Hematopoietic multipotent progenitor cell treated with erythropoietin and hydrocortisone succinate and interleukin-3 and kit ligand, for 17 days (in vitro differentiated cells): ENCODE measurements at places on chromosomes 4 and X.

DNA sequence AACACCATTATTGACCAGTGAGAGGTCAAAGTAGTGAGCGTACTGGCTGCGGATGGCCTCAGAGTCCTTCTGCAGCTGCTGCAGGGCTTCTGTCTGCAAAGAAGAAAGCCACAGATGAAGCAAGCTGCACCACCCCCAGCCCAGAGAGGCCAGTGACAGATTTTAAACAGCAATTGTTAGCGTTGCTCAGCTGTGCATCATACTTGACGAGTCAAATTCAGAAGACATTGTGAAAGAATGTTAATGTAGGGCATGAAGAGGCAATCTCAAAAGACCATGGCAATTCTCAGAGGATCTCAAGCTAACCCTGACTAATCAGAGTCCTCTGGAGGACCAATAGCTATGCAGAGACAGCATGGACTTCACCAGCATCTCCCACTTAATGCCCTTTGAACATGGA, 16.6 kb downstream of the DKC1 start:
- DNase-seq: no peak

DNA sequence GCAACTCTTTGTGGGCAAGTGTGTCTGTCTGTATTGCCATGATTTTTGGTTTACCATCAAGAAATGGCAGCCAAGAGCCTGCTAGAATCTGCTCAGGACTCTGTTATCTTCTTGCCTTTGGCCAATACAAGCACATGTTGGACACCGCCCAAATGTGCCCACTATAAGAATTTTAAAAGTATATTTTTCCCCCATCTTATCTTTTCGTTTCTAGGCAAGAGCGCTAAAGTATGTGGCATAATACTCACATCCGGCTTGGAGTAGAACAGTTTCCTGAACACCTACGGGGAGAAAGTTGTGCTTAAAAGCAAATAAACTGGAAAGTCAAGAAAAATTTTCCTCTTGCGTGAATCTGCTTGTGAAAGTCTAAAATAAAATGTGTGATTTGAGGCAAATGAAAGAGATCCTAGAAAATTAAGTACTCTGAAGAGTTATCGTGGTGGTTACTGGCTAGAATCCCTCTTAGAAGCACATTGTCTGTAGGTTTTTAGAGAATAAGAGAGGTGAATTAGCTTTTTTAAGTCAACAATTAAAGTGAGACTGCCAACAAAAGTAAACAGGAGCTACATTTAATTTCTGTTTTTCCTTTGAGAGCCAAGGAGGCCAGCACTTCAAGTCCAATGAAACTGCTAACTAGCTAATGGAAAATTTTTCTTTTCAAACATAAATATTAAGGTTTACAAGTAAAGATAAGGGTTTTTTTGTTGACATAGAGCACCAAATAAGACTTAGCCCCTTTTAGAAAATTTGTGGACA, 220.2 kb downstream of the SOWAHB start:
- DNase-seq: no peak

DNA sequence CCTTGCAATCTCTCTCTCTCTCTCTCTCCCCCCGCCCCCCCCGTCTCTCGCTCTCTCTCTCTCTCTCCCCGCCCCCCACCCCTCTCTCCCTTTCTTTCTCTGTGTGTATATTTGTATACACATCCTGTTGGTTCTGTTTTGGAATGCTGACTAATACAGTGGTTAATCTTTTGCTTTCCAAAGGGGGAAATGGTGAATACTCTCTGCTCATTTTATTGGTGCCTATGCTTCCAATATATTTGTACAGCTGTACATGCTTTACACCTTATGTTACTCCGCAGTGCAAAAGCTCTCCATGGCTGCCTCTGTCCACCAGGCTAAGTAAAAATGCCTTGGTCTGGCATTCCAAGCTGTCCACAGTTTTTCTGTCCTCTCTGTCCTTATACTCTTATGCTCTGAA, 158.8 kb downstream of the RBMX2 start:
- no peak for DNase-seq

DNA sequence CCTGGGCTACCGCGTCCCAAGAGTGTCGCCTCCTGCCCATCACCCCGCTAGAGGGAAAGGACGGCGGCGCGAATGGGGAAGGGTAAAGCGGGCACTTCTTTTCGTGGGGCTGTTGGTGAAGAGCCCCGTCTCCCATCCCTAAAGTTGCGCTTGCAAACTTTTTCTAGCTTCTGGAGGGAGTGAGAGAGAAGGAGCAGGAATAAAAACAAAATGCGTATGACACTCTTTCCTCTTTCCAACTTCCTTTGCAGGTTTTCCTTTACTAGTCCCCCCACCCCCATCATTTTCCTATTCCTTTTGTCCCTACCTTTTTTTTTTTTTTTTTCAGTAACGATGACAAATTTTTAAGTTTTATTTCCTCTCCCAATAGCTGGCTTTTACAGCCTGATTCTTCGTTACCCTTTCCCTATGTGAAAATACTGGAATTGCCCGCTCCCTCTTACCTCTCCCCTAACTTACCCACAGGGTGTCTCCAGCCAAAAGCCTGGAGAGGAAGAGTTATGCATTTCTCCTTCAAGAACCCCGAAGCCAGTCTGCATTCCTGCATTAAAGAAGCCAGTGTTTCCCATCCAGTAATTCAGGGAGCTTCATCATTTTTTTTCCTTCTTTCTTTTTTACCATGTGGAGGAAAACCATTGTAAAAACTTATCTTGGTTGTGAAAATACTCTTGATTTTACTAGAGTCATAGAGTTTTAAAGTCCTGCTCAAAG, 613 bp upstream of the ARSJ start:
- DNase-seq: no peak

- DNase-seq: no peak
Measured at GRCh38 chr4:80201252-80202151, 4.2 kb downstream of the PRDM8 start.

- no peak for DNase-seq
Measured at GRCh38 chrX:47573341-47574075, 8.7 kb upstream of the TIMP1 start.

DNA sequence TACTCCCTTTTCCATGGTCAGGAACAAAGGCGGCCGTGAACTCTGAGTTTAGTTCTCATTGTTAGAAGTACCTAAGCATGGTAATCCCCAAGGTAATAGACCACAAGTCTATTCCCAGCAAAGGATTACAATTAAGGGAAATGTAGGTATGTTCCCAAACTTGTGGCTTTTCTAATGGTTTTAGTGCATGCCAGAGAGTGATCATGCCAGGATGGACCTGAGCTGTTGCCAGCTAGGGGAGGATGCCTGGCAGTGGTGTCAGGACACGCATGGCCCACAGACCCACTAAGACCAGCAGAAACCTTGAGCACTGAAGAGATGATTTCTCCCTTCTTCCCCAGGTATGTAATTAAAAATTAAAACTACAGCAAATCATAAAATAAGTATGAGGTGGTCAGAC, 60.8 kb downstream of the COQ2 start:
- no peak for DNase-seq

DNA sequence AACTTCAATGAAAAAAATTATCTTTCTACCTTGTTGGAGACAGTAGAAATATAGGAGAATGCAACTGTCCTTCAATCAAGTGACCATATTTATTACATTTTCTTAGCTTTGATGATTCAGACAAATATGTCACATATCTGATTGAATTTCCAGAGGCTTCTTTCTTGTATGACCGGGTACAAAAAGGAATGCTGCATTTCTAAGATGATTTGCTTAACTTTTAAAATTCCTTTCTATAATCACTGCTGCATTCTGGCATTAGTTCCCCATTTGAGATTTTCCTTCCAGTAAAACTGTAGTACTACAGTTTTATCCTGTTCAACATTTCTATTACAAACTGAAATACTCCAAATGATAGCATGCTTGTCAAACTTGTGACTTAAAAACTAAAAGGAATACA, 5.2 kb downstream of the MFSD8 start:
- DNase-seq: no peak

- DNase-seq: no peak
Measured at GRCh38 chr4:52982255-52982945, 120.3 kb downstream of the RASL11B start.
